ENCODE measurements at places on chromosomes 3 and 15.

DNA sequence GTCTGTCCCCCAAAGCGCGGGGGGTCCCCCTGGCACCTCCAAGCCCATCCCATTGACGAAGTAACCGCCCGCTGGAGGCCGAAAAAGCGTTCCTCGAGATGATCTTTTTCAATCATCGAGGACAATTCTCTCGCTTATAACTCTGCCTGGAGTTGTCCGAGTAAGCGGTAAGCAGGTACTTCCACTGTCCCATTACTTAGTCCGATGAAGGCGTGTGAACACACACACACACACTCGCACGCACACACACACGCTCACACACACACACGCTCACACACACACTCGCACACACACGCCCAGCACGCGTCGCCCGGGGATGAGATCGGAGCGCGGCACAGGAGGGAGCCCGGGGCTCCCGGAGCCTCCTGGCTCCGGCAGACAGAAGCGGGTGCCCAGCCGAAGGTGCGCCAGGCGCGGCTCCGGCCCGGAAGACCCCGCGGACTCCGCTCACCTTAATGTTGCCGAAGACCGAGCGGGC is 430 bp downstream of the SLCO2A1 start:
- no peak for DNase-seq

DNA sequence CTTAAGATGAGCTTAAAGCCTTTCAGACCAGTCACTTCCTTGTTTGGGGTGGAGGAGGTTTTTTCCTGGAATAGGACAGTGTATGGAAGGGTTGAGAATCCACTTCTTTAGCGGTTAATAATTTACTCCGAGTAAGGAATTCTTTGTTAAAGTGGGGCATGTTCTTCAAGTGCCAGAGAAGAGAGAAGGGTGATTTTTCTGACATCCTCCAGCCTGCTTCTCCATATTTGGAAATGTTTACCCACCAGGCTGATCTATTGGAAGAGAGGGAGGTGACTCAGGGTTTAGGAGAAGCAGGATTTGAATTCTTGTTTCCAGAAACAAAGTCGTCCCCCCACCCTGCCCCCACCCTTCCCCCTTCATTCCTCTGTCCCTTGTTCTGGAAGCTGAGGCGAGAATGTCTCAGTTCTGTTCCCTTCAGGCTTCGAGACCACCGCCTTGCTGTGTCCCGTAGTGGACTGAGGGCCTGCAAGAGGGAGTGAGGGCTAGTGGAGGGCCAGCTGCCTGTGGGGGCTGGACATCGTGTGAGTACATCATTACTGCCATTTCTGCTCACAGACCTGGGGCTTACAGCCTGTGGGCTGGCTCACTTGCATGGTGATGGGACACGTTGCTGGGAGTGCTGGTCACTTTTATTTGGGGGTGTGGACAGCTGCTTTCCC is 58.5 kb downstream of the LPP start:
- DNase-seq = no peak

DNA sequence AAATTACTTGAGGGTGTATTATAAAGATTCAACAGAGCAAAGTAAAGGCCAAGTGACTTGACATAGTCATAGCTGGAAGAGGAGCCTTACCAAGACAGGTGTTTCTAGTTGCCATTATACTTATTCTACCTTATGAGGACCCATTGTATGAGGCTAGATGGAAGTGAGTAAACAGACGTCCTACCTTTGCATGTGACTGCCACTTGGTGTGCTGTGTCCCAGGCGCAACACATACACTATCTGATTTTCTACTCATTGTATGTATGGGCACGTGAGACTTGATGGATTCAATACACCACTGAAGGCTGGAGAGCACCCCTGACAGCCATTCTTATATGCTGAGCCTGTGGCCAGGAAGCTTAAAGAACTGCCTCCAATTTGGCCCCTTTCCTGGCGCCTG is 40.5 kb downstream of the BOC start:
- no peak for DNase-seq

- DNase-seq = no peak
Observed at GRCh38 chr3:143121241-143122088, 1.9 kb downstream of the CHST2 start.

DNA sequence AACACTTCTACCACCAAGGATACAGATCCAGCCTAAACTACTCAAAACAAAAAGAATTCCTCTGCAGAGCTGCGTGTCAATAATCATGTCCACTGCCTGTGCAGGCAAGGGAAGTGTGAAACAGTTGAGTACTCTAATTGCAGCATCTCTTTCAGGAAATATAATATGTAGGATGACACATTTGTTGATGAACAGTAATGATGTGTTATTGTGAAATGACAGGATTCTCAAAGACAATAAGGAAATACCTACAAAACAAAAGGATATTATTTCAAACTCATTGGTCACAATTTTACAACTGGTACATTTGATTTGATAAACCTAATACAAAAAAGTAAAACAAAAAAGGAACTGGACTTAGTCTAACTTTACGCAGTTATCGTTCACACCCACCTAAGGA is 4.4 kb downstream of the SPG11 start:
- DNase-seq = no peak

DNA sequence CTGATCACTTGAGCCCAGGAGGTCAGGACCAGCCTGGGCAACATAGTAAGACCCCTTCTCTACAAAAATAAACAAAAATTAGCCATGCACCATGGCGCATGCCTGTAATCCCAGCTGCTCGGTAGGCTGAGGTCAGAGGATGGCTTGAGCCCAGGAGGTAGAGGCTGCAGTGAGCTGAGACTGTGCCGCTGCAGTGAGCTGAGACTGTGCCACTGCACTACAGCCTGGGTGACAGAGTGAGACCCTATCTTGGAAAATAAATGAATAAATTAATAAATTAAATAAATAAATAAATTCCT is 10.8 kb downstream of the SHISA5 start:
- DNase-seq = no peak

DNA sequence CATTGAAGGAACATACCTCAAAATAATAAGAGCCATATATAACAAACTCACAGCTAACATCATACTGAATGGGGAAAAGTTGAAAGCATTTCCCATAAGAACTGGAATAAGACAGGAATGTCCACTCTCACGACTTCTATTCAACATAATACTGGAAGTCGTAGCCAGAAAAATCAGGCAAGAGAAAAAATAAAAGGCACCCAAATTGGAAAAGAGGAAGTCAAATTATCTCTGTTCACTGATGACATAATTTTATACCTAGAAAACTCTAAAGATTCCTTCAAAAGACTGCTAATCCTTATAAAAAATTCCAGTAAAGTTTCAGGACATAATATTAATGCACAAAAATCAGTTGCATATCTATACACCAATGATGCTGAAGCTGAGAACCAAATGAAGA is 34.9 kb downstream of the SLC2A2 start:
- DNase-seq = no peak

- DNase-seq = no peak
Observed at GRCh38 chr15:51191766-51192165, 97.1 kb upstream of the TNFAIP8L3 start.

DNA sequence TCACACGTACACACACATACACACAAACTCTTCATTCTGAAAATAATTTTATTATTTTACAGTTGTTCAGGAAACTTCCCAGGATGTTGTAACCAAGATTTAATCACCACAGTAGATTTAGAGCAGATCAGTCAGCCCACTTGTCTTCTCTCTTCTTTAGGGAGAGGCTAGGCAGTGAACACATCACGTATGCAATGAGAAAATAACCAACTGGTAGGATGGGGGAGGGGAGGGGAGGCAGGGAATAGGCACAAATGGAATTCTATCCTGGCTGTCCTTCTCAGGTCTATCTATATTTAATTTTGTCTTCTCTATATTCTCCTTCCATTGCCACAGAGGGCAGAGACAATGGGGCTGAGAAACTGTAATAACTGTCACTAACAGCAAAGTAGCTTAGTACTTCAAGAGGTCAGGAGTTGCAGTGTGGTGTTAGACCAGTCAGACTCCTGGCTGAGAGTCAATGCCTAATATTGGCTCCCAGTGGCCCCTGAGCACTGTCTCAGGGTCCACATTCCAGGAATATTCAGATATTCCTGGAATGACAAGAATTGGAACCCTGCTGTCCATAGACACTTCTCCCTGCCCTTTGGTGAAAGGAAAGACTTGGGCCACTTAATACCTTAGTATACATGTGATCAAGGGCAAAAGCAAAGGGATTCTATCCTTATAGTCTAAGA is 2.6 kb upstream of the HCLS1 start:
- no peak for DNase-seq
